ENCODE measurements at places on chromosomes 7 and 10.
A peak's percentile ranks its signal among the peaks of the same experiment; 100 is the strongest.

DNA sequence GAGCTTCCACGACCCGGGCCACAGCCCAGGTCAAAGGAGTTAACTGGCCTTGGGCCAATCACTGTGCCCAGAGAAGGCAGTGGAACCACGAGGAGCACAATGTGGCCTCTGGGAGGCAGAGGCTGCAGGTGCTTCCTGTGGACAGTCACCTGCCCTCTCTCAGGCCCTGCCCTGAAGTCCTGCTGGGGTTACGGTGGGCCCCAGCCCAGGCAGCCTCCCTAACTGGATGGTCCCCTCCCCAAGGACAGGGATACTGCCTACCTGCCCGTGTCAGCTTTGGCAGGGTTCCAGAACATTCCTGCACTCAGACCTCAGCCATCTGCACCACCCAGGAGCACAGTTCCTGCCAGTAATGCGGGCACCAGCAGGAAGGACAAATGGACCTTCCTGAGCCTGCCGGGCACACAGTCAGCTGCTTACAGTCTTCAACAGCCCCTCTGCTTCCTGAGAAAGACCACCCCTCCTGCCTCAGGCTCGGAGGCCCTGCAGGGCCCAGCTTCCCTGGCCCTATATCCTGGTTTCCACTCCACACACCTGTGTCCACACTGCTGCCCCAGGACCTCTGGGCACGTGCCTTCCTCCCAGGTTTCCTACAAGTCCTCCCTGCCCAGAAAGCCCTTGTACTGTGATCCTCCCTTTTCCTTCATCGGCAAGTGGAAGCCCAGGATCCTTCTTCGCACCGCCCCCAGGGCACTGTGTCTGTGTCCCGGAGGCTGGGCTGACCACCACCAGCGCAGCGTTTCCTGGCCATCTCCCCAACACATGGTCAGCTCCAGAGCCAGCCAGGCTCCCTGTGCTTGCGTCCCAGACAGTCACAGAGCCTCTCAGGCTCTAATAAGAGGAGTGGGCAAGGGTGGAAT is 23.3 kb downstream of the WDR86 start:
- no peak for DNase-seq

DNA sequence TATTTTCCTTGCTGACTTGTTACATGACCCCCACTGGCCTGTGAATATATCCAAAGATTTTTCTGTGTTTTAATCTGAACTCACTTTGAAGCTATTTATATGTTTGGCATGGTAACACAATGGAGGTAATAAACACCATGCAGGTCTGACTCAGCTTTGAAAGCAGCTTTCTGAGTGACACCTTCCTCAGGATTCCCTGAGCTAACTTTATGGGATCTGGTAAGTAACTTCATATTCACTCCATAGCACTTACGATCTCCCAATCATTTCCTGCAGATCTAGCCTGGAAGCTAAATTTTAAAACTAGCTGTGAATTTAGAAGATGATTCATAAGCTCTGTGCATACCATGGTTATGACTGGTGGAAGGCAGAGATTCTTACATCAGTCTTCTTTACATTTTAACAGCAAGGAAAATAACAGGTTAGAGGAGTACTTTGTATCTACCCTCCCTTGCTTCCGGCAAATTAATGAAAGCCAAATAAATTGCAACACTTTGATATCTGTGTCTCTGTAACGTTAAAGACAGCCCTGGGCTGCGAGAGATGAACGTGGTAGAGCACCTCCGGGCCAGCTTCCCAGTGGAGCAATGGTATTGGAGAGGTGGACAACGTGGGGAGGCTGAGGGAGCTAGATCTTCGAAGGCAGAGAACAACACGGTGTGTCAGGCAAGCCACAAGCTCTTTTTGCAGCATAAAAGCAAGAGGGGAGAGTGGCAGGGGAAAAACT is 170.2 kb upstream of the KLF14 start:
- peak; percentile 32 for DNase-seq

DNA sequence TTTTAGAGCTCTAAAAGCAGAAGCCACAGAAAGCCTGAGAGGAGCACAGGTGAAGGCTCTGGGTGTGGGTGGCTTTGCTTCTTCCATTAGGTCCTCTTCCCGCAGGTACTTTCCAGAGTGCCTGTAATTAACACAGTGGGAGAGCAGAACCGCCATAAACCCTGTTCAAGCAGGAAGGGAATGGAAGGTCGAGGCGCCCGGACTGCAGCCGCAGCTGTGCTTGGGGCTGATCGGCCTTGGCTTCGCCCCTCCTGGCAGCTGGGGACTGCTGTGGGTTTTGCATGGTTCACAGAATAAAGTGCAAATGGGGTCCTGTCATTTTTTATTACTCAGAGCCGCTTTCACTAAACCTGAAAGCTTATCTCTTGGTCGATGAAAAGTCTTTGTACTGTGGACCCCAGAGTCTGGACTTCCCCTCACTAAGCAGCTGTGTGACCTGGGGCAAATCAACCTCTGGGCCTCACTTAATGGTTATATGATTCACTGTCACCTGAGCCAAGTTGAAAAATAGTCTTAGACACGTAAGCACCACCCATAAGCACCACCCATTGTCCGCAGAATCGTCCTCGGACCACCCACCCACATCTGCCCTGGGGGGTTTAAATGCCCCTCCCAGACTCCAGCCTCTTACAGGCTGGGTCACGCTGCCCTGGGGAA is 100.9 kb downstream of the XRCC2 start:
- DNase-seq, result no peak

GRCh38 chr7:155830961-155831806 is 18.9 kb upstream of the SHH start:
- DNase-seq, result no peak

DNA sequence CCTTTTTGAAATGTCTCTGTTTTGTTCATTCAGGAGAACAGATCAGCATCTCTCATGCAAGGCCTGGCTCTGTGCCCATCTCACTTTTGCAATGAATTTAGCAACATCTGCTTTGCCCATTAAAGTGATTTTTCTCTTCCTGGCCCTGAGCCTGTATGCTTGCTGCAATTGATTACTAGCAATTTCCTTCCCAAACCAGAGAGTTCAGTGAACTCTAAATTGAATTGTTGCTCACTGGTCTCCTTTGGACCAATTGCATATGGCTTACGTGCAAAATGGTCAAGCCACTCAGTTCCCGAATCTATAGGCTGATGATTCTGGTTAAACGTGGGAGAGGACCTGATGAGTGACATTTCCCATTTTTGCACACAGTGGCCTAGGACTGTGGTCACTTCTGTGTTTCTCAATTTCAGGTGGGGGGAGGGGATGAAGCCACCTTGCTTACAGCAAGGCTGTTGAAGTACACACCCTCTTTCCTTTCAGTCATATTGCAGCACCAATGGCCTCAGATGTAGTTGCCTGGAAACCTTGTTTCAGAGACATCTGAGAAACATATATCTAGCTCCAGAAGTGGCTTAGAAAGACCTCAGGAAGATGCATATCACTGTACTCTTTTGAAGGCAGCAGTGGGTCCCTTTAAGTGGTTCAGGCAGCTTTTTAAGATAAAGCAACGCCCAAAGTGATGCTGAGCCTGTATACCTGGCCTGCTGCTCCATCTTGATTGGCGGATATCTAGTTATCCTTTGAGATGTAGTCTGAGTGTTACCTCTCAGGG is 201.4 kb downstream of the PTEN start:
- DNase-seq, result peak; percentile 59

DNA sequence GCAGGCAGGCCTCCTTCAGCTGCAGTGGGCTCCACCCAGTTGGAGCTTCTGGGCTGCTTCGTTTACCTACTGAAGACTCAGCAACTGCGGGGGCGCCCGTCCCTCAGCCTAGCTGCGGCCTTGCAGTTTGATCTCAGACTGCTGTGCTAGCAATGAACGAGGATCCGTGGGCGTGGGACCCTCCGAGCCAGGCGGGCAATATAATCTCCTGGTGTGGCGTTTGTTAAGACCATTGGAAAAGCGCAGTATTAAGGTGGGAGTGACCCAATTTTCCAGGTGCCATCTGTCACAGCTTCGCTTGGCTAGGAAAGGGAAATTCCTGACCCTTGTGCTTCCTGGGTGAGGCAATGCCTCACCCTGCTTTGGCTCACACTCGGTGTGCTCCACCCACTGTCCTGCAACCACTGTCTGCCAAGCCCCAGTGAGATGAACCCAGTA is 159.2 kb upstream of the FOXP2 start:
- no peak for DNase-seq
